Stimulated activated CD4-positive, alpha-beta T cell treated with anti-CD3 and anti-CD28 coated beads, Interleukin-4, amount 100 ng/mL, for 24 hours (primary cell): ENCODE measurements at places on chromosomes 7 and 10.

- DNase-seq: no peak
These were observed 9.3 kb upstream of the HUS1 start for GRCh38 chr7:47988496-47989386.

GRCh38 chr7:87218796-87219544, 562 bp downstream of the TMEM243 start:
- peak; percentile 31 for DNase-seq

DNA sequence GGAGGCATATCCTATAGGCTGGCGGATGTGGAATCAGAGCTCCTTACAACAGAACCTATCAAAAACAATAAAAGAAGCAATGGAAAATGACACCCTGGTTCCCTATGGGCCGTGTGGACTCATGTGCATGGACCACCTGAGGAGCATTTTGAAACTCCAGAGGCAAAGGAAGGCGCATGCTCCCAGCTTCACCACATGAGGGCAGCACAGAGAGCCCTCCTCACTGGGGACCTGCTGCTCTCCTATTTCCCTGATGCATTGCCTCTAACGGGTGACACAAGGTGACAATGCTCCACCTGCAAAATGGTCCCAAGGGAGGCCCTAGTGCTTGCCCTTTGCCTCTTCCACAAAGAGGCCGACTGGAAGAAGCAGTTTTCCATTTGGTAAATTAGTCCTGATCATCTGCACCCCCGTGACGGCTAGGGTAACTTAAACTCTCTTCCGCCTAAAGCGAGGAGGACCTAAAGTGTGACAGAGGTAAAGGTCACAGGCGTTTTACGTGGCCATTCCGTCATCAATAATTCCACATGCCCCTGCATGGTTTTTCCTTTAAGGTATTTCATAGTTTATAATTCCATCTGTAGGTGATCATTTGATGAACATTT, 67.7 kb downstream of the GPAM start:
- DNase-seq: peak; percentile 32

- DNase-seq: no peak
These were observed 204.7 kb downstream of the ADRA2A start for GRCh38 chr10:111281516-111281915.

GRCh38 chr10:16459423-16459939, 22.7 kb downstream of the PTER start:
- DNase-seq: no peak

- DNase-seq: no peak
These were observed 1250.5 kb downstream of the TYW1 start for GRCh38 chr7:68247126-68247525.

DNA sequence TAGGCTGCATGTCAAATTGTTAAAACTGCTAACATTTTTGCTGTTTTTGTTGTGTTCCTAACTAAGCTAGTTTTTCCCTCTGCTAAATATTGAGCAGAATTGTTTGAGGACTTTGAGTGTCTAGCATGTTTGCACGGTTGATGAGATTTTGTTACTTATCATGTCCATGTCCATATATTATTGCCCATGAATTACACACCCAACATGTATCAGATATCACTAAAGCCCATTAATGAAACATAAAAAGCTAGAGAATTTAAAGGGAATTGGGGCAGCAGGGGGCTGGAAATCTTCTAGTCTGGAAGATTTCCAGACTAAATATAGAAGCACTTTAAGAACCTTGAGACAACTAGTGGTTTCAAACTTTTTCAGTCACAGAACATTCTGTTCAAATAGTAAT, 197.7 kb downstream of the SNX10 start:
- no peak for DNase-seq

- no peak for DNase-seq
These were observed 24.9 kb downstream of the NUDT1 start for GRCh38 chr7:2266911-2267310.

DNA sequence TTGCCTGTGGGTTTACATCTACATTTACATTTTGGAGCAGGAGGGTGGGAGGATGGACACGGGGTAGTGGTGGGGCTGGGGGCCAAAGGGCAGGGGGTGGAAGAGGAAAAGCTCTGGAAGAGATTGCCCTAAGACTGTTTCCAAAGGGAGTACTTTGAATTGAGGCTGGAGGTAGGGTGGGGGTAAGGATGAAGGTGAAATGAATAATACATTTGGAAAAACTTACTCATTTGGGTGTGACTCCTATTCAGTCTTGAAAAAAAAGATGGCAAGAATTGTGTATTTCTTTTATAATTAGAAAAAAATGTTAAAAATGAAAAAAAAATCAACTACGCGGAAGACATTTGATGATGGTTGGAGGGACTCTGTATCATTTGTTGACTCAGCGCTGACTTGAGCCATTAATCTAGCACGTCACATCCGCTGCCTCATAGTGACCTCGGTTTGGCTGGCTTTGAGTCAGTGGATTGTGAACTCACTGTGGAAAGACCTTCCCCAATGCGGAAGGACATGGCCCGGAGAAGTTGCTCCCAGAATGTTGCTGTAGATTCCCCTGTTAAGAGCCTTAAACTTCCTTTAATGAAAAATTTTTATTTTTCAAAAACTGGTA, 2.8 kb downstream of the FAM180A start:
- DNase-seq: no peak

DNA sequence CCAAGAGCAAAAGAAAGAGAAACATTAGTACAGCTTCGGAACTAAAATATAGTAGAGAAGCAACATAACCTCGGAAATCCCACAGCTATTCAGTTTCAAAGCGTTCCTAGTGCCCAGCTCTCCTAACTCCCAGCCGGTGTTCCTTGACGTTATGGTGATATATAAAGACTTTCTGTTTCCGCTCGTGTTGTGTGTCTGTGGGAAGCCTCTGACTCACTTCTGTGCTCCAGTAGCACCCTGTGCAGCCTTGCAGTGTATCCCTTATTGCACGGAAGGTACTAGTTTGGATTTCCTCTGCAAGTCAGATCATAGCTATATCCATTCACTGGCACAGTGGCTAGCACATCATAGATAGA, 535 bp downstream of the ASAH2B start:
- peak; percentile 43 for DNase-seq

DNA sequence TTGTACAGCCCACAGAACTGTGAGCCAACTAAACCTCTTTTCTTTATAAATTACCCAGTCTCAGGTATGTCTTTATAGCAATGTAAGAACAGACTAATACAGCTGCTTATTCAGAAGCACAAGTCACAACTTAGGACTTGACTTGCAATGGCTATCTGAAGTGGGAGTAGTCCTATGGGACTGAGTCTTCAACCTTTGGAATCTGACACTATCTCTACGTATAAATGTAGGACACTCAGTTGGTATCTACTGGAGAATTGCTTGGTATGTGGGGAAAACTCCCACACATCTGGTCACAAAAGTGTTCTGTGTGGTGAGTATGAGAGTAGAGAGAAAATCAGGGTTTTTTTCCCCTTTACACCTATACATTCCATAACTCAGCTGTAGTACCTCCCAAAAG, 12.3 kb upstream of the PANK1 start:
- no peak for DNase-seq

GRCh38 chr10:133365461-133366129, 7.6 kb downstream of the ECHS1 start:
- DNase-seq: no peak

GRCh38 chr7:152203095-152203494, 177.6 kb downstream of the GALNT11 start:
- no peak for DNase-seq

DNA sequence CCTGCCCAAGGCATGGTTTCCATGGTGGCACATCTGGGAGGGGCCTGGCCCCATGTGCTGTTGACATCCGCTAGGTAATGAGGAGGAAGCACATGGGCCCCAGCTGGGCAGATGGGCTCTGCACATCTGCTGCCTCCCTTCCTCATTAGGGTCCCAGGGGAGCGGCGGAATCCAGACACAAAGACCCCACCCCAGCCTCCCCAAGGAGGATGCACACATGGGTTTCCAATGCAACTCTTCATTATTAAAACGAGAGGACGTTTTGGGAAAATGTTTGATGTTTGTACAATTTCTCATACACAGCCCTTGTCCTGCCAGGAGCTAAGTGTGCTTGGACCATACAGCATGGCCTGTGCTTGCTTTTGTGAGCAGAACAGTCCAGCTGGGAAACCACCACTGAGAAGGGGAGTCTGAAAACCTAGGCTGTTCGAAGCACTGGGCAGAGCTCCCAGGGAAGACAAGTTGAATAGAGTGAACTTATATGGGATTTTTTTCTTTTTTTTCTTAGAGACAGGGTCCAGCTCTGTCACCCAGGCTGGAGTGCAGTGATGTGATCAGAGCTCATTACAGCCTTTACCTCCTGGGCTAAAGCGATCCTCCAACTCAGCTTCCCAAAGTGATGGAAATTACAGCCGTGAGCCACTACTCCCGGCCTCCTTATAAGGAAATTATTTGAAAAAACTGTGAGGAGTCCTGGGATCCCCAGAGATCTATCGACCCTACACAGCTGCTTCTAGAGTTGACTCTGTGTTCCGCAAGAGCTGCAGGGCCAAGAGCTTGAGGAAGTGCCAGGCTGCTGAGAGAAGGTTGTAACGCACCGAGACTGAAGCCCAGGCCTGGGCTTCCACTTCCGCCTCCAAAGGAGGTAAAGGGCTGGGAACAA, 23.4 kb downstream of the FAM107B start:
- no peak for DNase-seq

DNA sequence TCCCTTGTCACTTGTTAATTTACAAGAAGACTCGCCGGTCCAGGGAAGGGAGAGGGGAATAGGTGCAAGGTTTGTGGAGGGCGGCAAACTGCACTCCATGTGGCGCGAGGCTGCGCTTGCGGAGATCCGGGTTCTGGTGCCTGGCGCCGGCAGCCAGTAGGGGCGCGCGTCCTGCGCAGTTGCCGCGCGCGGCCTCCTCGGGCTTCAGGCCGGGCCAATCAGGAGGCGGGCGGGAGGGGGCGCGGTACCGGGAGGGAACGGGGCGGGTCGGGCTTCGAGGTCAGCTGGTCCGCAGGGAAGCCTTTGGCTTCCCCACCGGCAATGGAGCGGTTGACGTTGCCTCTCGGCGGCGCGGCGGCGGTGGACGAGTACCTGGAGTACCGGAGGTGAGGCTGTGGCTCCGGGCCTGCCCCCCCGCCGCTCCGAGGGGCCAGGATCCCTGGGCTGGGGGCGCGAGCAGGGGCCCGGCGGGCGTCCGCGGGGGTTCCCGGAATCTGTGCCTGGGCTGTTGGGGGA, at the start of gene FAM221A:
FAM221A (plus strand) TSS at position 302 of the 516 bp plus-strand sequence; CDS start at position 322, 20 bp downstream.
- DNase-seq: peak; percentile 81

GRCh38 chr10:72272689-72273409, 875 bp upstream of the DDIT4 start:
- DNase-seq: no peak

DNA sequence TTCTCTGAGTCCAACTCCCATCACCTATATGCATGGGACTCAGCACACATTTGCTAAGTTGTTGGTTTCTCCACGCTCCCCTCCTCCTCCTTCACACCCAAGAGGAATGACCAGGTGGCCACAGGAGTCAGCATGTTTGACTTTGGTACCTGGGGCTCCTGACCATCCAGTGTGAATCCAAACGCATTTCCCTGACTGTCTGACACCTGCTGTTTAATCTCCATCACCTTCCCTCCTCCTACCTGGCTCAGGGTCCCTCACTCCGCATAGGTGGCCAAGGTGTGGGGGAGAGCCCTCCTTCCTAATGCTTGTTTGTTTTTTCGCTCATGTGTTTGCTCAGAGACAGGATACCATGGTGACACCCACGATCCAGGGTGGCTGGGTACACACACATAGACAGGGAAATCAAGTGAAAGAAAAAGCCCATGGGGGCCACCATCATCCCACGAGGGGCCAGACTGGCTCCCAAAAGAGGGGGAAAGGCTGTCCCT, 194.9 kb downstream of the KCNMA1 start:
- no peak for DNase-seq

- DNase-seq: no peak
These were observed 52.0 kb upstream of the CDK1 start for GRCh38 chr10:60726257-60726656.

- no peak for DNase-seq
These were observed 177.4 kb upstream of the CDCA7L start for GRCh38 chr7:22123139-22123538.

DNA sequence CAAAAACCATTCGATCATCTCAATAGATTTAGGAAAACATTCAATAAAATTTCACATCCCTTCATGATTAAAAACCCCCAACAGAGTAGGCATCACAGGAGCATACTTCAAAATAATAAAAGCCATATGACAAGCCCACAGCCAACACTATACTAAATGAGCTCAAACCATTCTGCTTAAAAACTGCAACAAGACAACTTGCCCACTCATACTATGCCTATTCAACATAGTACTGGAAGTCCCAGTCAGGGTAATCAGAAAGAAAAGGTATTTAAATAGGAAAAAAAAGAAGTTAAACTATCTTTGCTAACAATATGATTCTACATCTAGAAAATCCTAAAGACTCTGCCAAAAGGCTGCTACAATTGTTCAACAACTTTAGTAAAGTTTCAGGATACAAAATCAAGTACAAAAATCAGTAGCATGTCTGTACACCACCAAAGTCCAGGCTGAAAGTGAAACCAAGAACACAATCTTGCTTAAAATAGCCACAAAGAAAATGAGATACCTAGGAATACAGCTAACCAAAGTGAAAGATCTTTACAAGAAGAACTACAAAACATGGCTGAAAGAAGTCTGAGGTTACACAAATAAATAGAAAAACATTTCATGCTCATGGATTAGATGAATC, 882.6 kb downstream of the GRM8 start:
- no peak for DNase-seq

GRCh38 chr10:59337201-59337652, 25.1 kb downstream of the FAM13C start:
- DNase-seq: no peak

DNA sequence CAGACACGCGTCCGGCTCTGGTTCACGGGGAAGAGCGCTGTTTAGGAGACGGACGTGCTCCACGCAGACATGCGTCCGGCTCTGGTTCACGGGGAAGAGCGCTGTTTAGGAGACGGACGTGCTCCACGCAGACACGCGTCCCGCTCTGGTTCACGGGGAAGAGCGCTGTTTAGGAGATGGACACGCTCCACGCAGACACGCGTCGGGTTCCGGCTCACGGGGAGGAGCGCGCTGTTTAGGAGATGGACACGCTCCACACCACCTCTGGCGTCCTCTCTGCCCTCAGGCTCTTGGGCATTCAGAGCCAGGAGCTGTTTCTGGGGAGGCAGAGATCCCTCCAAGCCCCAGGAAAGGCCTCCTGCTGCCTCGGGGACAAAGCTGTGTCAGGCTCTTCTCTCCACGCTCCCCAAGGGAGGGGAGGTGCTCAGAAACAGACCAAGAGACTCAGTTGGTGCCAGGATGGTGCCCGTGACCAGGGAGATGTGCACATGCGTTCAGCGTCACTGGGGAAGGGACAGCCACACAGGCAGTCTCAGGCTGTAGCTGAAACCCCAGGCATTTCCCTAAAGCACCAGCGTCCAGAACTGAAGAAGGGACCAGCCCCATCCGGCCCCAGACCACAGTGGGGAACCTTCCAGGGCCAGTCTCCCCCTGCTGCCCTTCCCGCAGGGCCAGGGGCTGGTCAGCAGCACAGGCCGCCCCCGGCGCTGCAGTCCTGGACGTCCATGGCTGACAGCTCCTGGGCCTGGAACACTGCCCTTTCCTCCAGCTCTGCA, 175.6 kb downstream of the ELFN1 start:
- no peak for DNase-seq

- DNase-seq: no peak
These were observed 50.4 kb upstream of the WNT16 start for GRCh38 chr7:121278120-121279021.
